Tongue (tissue), 3 donors: ENCODE measurements at places on chromosomes 2 and 18.
A peak's percentile ranks its signal among the peaks of the same experiment; 100 is the strongest.

GRCh38 chr18:68839701-68840100 lies 41.8 kb downstream of the CCDC102B start:
- DNase-seq: no peak

- no peak for DNase-seq
These were observed 33.6 kb downstream of the CRACDL start for GRCh38 chr2:98902209-98903063.

DNA sequence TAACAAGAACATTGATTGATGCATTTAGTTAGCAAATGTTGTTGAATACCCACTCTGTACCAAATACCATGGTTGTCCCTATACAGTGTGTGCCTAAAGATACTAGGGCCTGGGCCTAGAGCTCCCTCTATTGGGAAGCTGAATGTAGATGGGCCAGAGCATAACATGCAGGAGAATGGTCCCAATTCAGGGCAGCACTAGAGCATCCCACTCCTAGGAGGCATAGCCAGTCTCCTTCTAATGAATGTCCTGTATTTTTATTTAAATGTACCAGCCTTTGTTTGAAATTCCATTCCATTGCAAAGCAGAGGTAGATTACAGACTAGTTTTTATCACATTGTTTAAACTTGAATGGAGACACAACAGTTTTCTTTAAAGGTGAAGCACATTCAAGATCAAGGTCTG lies 90.6 kb downstream of the FEZ2 start:
- DNase-seq: peak; percentile 83

- no peak for DNase-seq
These were observed 19.1 kb upstream of the TXNDC2 start for GRCh38 chr18:9866627-9867026.

GRCh38 chr2:211349031-211349430 lies 792.6 kb downstream of the CPS1 start:
- no peak for DNase-seq

- DNase-seq: peak; percentile 61
These were observed 48.8 kb downstream of the HAUS1 start for GRCh38 chr18:46152808-46153617.

DNA sequence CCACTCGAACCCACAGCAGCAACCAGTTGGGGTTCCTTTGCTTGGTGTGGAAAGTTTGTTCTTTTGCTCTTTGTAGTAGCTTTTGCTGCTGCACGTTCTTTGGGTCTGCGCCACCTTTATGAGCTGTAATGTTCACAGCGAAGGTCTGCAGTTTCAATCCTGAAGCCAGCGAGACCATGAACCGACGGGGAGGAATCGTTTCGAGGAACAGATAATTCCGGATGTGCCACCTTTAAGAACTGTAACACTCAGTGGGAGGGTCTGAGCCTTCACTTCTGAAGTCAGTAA lies 14.3 kb downstream of the GPR17 start:
- no peak for DNase-seq

DNA sequence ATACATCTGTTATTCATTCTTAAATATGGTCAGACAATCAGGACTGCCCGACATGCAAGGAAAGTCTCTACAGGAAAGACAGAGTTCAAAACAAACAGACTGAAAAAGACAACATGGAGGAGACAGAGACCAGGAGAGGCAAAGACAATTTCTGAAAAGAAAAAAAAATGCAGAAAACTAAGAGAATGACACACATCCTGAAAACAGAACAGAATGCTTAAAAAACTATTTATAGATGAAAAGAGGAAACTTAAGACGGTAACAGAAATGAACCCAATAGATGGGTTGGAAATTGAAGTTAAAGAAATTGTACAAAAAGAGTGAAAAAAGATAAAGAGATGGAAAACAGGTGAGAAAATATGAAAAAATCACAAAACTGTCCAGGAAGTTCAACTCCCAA lies 95.7 kb downstream of the BCL2 start:
- DNase-seq: no peak
